ENCODE measurements at places on chromosomes 7 and 10.

DNA sequence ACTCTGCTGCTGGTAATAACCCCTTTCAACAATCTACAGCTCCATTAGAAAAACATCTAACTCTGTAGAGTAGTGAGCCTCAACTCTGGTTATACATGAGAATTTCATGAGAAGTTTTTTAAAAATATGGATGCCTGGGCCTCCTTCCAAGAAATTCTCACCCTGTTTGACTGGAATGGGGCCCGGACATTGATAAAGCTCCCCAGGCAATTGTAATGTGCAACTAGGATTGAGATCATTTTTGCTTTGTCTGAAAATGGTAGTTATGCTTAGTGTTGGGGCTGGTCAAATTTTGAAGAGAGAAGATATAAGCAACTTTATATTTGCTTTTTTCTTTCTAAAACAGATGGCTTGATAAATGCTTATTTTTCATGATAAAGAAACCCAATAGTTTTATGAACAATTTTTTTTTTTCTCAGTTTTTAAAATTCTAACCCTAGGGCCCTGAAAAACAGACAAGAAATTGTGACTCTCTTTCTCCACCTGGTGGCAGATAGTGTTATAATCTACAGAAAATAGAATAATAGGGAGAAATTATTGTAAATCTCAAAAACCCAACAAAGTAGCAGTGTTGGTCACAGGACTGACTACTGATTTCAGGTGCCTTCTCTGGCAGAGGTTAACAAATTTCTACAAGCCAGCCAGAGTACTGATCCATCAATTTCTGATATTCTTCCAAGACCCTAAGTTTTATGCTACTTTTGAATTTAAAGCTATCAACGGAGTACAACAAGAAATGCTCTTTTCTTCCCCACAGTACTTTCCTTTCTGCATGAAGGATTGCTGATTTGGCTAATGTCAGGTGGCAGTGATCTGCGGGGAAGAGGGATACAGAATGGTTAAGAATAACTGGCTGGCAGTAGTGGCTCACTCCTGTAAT is 174.8 kb downstream of the DKK1 start:
- DNase-seq = peak; percentile 39

GRCh38 chr7:132420527-132420926 is 155.7 kb downstream of the PLXNA4 start:
- no peak for DNase-seq

DNA sequence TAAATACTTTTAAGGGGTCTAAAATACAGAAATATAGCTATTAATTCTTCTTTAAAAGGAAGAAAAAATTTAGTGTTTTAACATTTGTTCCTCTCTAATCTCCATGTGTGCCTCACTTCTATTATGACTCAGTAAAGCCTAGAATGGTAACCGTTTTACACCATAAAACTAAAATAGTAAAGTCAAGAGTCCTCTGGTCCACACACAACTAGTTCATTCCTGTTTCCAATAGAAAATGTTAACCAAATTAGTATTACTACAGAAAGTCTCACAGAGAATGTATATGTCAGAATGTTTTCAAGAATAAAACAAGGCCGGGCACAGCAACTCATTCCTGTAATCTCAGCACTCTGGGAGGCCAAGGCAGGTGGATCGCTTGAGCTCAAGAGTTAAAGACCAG is 55.8 kb downstream of the CNOT4 start:
- DNase-seq = no peak

GRCh38 chr10:113557903-113558321 is 5.1 kb downstream of the HABP2 start:
- no peak for DNase-seq

GRCh38 chr10:543862-544822 is 145.3 kb downstream of the DIP2C start:
- no peak for DNase-seq

DNA sequence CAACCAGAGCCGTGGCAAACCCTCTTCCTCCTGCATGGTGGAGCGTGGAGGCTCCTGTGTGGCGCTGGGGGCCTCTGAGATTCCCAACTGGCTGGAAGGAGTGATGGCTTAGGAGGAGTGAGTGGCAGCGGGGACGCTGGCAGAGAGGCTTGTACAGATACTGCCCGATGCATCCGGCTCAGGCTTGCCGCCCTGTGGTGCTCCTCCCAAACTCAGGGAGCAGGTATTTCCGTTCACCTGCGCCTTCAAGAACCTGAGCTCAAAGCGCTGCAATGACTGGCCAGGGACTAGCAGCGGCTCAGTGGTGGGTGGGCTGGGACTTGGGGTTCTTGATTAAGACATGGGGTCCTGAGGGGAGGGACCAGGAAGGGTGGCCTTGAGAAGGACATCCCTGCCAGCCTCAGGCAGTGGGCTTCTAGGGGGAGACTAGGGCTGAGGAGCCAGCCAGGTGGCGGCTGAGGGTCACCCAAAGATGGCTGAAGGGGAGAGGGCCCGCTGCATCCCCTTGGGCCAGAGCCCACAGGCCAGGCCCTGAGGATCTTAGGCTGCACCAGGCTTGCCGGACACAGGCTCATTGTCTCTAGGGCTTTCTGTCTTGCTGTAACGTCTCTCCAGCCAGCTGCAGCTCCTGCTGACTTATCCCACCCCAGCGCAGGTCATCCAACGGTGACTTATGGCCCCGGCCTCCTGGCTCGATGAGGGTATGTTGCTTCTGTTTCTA is 3.2 kb downstream of the ZNF775 start:
- peak; percentile 50 for DNase-seq

DNA sequence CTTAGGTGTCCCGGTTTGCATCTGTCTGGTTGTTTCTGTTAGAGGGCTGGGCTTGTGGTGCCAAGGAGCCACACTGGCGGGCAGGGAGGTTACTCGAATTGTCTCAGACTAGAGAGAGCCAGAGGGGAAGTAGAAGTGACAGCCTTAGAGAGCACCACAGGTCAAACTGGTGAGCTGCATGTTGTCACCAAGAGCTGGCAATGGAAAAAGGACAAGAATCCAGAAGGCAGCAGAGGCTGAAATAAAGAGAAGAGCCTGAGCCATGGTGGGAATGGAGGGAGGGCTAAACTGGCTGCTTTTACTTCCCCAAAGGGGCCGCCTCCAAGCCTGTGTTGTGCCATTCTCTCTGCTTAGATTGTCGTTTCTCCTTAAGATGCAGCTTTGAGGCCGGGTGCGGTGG is 31.1 kb upstream of the RHBDD2 start:
- DNase-seq = no peak

- no peak for DNase-seq
These were observed 100.5 kb upstream of the SDK1 start for GRCh38 chr7:3200504-3200903.

DNA sequence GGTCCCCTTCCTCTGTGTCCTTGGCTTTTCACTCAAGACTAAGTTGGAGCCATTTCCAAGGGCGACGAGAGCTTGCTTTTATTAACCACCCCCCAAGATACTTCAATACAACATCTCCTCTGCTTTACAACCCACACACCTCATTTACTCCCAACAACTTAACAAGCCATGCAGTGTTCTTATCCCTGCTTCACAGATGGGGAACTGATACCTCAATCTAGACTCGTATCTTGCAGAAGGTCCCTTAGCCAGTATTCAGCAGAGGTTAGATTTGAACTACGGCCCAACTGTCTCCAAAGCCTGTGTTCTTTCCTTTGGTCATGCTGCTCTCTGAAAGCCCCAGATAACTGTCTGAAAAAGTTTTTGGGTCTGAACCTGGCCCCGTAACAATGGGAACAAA is 444.8 kb downstream of the GRID1 start:
- DNase-seq = no peak

DNA sequence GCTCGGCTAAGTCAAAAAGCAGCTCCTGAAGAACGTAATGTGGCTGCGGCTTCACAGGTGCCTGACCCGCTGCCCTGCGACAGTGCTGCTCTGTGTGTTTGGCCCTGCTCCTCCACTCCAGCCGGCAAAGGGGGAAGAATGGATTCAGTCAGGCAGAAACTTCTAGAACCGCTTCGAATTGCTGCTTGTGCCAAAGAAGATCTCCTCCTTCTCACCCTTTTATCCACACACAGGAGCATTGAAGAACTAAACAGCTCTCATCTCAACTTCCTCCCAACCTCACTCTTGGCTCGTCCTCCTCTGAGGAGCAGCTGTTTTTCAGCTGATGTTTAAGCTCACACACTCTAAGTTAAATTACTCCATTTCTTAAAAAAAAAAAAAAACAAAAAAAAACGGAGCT is 651.4 kb downstream of the INHBA start:
- DNase-seq = no peak

DNA sequence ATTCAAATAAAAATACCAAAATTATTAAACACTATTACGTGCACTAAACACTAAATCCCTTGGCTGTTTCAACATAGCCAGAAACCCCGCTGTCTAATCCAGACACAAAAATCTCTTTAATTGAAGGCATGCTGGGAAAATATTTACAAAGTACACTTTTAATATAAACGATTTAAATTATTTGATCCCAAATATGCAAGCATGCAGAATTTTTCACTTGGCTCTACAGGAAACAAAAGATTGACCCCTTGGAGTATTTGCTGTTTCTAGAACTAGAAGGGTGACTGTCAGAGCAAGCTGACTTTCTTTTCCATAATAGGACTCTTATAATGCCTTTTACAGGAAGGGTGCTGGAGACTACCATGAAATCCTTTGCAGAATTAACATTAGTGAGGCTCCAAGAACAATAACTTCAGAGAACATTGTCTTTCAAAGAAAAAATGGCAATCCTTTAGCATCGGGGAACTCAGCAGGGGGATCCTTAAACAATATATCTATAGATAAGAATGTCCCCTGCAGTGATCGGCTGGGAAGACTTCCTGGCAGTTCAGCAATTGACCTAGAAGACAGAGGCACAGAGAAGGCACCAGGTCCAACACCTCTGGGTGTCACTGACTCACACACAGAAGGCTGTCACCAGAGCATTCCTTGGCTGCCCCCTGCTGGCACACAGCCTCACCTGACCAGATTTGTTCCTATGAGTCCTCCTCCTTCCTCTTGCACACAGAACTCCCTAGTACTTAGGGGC is 55.8 kb upstream of the MRLN start:
- DNase-seq = peak; percentile 13

GRCh38 chr7:88363249-88363648 is 56.6 kb upstream of the STEAP4 start:
- no peak for DNase-seq

- peak; percentile 53 for DNase-seq
These were observed 601.3 kb downstream of the GALNT17 start for GRCh38 chr7:71733107-71733870.

DNA sequence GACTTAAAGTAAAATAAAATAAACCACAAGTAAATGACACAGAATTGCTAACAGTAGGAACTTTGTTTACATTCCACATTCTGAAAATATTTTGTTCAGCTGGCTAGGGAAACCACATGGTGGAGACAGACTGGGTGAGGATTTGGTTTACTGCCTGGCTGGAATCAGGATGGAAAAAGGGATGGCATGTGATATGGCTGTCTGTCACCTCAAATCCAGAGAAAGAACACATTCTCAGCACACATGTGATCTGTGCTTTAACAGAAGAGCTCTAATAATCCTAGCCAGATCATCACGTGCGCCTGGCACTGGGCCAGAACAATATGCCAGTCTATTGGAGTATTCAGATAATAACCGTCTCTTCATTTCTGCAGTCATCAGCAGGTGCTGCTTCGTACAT is 90.9 kb upstream of the PIP4K2A start:
- peak; percentile 45 for DNase-seq

- DNase-seq = no peak
These were observed 14.3 kb downstream of the INSIG1 start for GRCh38 chr7:155311826-155312537.
